ENCODE measurements at places on chromosomes 1 and 21.
A peak's percentile ranks its signal among the peaks of the same experiment; 100 is the strongest.

DNA sequence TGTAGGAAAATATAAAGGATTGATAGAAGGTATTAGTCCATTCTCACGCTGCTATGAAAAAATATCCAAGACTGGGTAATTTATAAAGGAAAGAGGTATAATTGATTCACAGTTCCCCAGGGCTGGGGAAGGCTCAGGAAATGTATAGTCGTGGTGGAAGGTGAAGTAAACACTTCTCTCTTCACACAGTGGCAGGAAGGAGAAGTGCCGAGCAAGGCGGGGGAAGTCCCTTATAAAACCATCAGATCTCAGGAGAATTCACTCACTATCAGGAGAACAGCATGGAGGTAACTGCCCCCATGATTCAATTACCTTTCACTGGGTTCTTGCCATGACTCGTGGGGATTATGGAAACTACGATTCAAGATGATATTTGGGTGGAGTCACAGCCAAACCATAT lies 1806.0 kb downstream of the MRPL39 start:
- no peak for DNase-seq
- no peak overlapping the region for H3K27ac ChIP-seq
- no peaks in the 10 kb centered on the region for H3K27me3 ChIP-seq
- no peaks in the 10 kb centered on the region for H3K4me1 ChIP-seq
- no peaks in the 10 kb centered on the region for H3K36me3 ChIP-seq
- H3K4me3 ChIP-seq: no peak overlapping the region

- H3K4me3 ChIP-seq: no peak overlapping the region
- no peak overlapping the region for H3K27ac ChIP-seq
- DNase-seq: no peak
- H3K36me3 ChIP-seq: no peaks in the 10 kb centered on the region
Observed at GRCh38 chr1:88701275-88701674, 17.2 kb downstream of the PKN2 start.

- H3K27me3 ChIP-seq: no peaks in the 10 kb centered on the region
- H3K4me3 ChIP-seq: peak within 1 kb of the TSS; percentile 73
- H3K27ac ChIP-seq: peak within 1 kb of the TSS; percentile 44
- H3K36me3 ChIP-seq: no peaks in the 10 kb centered on the region
- H3K4me1 ChIP-seq: peaks cover 57% of the 10 kb centered on the region
Observed at GRCh38 chr1:41241749-41242341, at the start of gene SCMH1. Gene SCMH1, minus strand, starts transcription at chr1:41242306. Its CDS starts 56,173 bp downstream, at chr1:41186133.

GRCh38 chr21:32949701-32950100 lies 76.0 kb upstream of the OLIG2 start:
- no peak overlapping the region for H3K27ac ChIP-seq
- no peak for DNase-seq
- no peaks in the 10 kb centered on the region for H3K4me1 ChIP-seq
- H3K27me3 ChIP-seq: peaks cover 59% of the 10 kb centered on the region
- H3K36me3 ChIP-seq: no peaks in the 10 kb centered on the region
- H3K4me3 ChIP-seq: no peak overlapping the region

DNA sequence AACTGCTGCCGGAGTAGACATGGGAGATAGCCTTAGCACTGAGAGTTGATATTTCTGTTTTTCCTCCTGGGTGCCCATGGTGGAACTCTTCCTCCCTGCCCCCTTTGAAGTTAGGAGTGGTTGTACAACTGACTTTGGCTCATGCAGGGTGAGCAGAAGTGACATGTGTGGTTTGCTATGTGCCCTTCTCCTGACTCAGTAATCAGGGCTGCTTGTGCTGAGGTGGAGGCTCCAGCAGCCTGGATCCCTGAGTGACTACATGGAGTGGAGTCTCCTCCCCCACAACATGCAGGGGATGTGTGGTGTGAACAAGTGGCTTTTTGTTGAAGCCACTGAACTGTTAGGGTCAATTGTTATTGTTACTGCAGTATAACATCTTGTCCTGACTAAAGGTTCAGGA lies 261.6 kb downstream of the CAMTA1 start:
- peaks cover 9% of the 10 kb centered on the region for H3K4me1 ChIP-seq
- no peaks in the 10 kb centered on the region for H3K36me3 ChIP-seq
- H3K4me3 ChIP-seq: no peak overlapping the region
- no peak for DNase-seq

- peak; percentile 46 for DNase-seq
- H3K4me3 ChIP-seq: no peak overlapping the region
- peaks cover 16% of the 10 kb centered on the region for H3K36me3 ChIP-seq
- H3K4me1 ChIP-seq: peaks cover 8% of the 10 kb centered on the region
Observed at GRCh38 chr1:178739285-178740045, 14.4 kb downstream of the RALGPS2 start.

DNA sequence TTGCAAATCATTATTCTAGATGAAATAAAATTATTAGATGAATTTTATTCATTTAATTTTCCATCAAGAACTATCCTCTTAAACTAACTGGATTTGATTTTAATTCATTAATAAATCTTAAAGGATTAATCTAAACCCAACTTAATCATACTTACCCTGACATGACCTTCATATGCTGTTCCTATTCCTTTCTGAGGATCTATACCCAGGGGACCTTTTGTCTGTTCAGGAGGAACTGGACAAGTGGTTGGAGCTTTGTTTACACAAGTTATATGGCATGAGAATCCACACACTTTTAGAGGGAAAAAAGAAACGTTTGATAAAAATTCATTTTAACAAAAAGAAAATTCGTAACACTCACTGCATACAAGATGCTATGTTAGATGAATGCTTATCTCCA lies 95.2 kb downstream of the COQ8A start:
- H3K4me3 ChIP-seq: no peak overlapping the region
- H3K27me3 ChIP-seq: no peaks in the 10 kb centered on the region
- no peaks in the 10 kb centered on the region for H3K36me3 ChIP-seq
- DNase-seq: no peak
- H3K27ac ChIP-seq: no peak overlapping the region

GRCh38 chr1:22323141-22323845 lies 128.4 kb upstream of the ZBTB40 start:
- no peaks in the 10 kb centered on the region for H3K27me3 ChIP-seq
- no peak overlapping the region for H3K27ac ChIP-seq
- H3K4me3 ChIP-seq: no peak overlapping the region
- DNase-seq: no peak
- no peaks in the 10 kb centered on the region for H3K36me3 ChIP-seq
